ENCODE measurements at places on chromosomes 1 and 21. TPM values are rescaled to one million over a fixed set of nuclear protein-coding genes. Genes with fewer than 3 reads are reported as not detected.

- no peak overlapping the region for H3K27ac ChIP-seq
- H3K4me1 ChIP-seq, result peaks cover 15% of the 10 kb centered on the region
- H3K27me3 ChIP-seq, result no peaks in the 10 kb centered on the region
Observed at GRCh38 chr1:33259879-33260278, 3.6 kb downstream of the ZNF362 start.

GRCh38 chr1:40266786-40267535 is 8.9 kb downstream of the ZMPSTE24 start:
- peaks cover 25% of the 10 kb centered on the region for H3K36me3 ChIP-seq
- H3K27ac ChIP-seq, result peak overlapping the region; percentile 77
- H3K4me3 ChIP-seq, result no peak overlapping the region
- DNase-seq, result no peak
- peaks cover 7% of the 10 kb centered on the region for H3K4me1 ChIP-seq

DNA sequence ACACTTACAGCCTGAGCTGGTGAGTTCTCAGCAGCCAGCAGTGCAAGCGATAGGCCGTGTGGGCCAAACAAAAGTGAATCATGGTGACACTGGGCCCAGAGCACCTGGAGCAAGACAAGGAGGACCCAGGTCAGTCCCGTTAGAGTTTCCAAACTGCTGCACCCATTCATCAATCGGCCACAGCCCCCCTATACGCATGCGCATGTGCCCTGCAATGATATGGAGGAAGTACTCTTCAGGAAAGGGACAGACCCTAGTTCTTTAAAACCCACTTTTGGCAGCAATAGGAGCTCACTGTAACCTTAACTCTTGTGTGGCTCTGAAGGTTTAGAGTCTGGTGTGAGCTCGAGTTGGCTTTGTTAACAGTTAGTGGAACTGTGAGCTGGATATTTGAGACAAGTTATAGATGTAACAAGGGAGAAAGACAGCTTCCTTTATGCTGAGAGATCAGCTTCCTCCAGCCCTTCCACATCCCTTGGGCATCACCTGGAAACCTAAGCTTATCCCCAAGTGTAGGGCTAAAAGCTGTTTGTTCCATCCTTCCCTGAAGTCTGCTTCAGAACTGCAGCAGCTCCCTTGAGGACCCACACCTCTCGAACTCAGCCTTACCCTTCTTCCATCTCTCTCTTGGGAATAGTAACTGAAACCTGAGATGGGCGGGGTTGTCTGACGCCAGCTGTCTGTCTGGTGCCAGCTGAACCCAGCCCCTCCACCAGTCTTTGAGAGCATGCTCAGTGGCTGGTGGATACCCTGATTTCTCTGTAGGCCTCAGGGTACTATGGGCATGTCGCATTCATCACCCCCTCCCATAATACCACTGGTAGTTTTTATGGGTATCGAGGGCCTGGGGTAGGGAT is 17.7 kb downstream of the NMNAT1 start:
- H3K27ac ChIP-seq, result no peak overlapping the region
- H3K4me1 ChIP-seq, result peaks cover 2% of the 10 kb centered on the region
- H3K27me3 ChIP-seq, result no peaks in the 10 kb centered on the region
- H3K4me3 ChIP-seq, result no peak overlapping the region
- no peak for DNase-seq

DNA sequence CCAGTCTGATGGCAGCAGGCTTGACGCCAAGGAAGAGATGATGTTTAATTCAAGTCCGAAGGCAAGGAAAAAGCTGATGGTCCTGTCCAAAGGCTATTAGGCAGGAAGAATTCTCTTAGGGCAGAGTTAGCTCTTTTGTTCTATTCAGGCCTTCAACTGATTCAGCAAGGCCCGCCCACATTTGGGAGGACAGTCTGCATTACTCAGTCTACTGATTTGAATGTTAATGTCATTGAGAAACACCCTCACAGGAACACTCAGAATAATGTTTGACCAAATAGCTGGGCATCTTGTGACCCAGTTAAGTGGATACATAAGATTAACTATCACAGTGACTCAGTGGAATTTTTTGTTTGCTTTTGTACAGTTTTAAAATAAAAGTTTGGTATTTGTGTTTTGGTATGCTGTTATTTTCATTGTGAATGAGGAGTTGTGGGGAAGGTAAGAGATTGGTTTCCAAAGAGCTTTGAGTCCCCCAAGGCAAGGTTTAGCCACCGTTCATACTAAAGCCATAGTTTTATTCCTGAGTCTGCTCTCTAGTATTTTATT is 1.7 kb upstream of the ZNF691 start:
- peaks cover 13% of the 10 kb centered on the region for H3K36me3 ChIP-seq
- no peaks in the 10 kb centered on the region for H3K27me3 ChIP-seq
- peaks cover 6% of the 10 kb centered on the region for H3K4me1 ChIP-seq
- peak; percentile 52 for DNase-seq

DNA sequence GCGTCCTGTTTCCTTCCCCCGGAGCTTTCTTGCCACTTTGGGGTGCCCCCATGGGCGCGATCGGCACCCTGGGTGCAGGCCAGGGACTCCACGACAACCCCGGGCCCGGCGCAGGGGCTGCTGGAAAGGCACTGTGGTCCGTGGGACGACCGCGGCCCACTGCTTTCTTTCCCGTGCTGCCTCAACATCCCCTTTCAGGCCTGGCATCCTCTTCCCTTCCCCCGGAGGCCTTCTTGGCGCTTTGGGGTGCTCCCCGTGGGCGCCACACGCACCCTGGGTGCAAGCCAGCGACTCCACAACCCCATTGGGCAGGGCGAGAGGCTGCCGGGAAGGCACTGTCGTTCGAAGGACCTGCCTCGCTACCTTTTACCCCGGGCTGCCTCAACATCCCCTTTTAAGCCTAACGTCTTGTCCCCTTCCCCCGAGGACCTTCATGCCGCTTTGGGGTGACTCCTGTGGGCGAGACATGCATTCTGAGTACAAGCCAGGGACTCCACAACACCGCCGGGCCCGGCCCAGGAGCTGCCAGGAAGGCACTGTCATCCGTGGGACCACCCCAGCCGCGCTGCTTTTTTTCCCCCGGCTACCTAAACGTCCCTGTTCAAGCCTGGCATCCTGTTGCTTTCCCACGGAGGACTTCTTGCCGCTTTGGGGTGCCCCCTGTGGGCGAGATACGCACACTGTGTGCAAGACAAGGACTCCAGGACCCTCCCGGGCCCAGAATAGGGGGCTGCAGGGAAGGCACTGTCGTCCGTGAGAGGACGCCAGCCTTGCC is 137.8 kb downstream of the LIPI start:
- H3K4me1 ChIP-seq, result no peaks in the 10 kb centered on the region
- H3K4me3 ChIP-seq, result no peak overlapping the region
- DNase-seq, result no peak
- H3K36me3 ChIP-seq, result no peaks in the 10 kb centered on the region
- no peak overlapping the region for H3K27ac ChIP-seq

DNA sequence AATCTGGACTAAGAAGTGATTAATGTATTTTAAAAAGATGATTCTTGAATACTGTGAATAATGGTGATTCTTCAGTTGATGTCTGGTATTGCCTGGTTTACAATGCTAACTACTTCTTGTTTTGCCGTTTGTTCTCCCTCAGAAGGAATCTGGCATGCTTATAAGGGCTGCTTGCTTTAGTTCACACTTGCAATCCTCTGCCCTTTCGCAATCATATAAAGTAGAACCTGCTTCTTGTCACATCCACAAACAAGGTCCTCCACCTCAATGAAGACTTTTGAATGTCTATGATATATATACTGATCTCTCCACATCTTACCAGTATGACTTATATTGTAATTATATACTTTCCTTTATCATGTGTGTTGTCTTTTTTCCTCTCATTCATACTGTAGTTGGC is 92.6 kb downstream of the ADGRL4 start:
- no peak for DNase-seq
- H3K27me3 ChIP-seq, result no peaks in the 10 kb centered on the region
- H3K4me3 ChIP-seq, result no peak overlapping the region
- no peaks in the 10 kb centered on the region for H3K4me1 ChIP-seq

DNA sequence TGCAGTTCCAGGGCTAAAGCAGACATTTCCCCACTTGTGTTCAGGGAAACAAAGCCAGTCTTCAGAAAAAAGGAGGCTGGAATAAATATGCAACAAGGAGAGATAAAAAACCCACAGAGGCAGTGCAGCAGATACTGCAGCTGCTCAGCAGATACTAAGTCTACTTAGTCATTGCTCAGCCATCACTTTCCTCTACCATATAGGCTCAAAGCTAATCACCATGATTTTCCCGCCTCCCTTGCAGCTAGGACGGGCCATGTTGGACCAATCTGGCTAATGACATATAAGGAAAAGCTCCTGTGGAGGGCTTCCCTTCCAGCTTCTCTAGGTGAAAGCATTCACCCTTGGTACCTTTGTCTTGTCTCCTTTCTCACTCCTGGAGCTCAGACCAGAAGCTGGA is 10.0 kb upstream of the EFHD2 start:
- no peaks in the 10 kb centered on the region for H3K36me3 ChIP-seq
- no peak overlapping the region for H3K4me3 ChIP-seq
- DNase-seq, result no peak
- H3K27ac ChIP-seq, result no peak overlapping the region
- no peaks in the 10 kb centered on the region for H3K4me1 ChIP-seq

Gene DMBX1
- total RNA-seq, result not detected

Gene KLHDC8A
- not detected for total RNA-seq

Gene SLAMF7
- total RNA-seq, result not detected

Gene DYRK1A
- 50.5 TPM for total RNA-seq
